ENCODE measurements at places on chromosomes 13 and 19.

DNA sequence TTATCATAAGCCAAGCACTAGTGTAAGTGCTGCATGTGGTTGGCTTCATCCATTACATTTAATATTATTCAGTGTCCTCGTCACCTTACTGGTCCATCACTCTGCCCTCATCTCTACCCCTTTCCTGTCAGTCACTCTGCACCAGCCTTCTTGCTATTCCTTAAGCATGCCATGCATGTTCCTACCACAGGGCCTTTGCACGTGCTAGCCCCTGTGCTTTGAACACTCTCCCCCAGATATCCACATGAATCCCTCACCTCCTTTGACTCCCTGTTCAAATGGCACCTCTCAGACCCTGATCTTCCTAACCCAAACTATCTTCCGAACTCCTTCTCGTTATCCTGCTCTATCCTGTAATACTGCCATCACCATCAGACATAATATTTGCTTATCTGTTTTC, 3.2 kb upstream of the RELB start:
- no peak for DNase-seq

GRCh38 chr13:47650209-47650608, 350.9 kb downstream of the SUCLA2 start:
- no peak for DNase-seq

DNA sequence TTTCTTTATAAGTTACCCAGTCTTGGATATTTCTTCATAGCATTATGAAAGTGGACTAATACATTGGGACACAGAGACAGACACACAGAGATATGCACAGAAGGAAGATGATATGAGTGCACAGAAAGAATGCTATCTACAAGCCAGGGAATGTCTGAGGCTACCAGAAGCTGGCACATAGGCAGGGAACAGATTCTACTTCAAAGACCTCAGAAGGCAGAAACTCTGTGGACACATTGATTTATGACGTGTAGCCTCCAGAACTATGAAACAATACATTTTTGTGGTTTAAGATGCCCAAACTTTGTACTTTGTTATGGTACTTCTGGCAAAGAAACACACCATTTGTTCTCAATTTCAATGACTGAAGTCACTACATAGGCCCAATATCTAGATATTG, 556.7 kb downstream of the PCDH9 start:
- no peak for DNase-seq

DNA sequence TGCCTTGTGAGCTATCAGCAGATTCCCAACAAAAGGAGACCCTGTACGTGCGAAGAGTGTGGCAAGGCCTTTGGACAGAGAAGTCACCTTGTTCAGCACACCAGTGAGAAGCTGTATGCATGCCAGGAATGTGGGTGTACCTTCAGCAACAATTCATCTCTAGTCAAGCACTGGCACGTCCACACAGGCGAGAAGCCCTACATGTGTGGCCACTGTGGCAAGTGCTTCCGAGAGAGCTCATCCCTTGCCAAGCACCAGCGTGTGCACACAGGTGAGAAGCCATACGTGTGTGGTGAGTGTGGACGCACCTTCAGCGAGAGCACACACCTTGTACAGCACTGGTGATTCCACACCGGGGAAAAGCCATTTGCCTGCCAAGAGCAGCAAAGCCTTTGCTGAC, 7.6 kb upstream of the ZSCAN22 start:
- DNase-seq: no peak

DNA sequence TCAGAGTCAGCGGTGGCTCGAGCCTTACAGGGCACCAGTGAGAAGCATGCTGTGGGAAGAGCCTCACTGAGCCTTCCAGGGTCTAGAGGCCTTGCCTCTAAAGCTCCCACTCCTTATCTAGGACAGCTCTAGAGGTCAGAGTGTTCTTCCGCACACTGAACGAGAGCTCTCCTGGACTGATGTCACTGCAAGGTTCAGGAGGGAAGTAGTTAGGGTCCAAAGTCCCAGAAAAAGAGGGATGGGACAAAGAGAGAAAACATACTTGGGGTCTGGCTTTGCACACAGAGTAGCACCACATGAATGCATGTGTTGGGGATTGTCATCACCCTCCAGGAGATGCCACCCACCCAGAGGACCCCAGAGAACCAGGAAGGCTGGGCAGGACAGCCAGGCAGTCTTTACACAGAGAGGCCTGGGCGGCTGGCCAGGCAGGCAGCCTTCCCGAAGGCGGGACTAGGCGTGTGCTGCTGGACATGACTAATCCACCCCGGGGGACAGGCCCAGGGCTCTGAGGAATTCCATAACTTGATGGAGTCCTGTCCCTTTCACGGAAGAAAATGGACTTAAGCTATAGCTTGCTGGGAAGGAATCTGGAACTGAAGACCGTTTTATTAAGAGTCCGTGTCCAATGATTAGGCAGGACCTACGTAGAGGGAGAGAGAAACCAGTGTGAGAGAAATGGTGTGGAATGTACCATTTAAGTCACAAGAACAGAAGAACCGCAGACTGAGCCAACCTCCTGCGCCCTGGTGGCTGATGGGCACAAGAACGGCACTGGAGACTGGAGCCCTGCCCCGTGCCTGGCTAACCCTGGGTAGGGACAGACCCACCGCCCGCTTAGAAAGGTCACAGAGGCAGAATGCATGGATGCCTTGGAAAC, 16.6 kb upstream of the EPHX3 start:
- DNase-seq: no peak

DNA sequence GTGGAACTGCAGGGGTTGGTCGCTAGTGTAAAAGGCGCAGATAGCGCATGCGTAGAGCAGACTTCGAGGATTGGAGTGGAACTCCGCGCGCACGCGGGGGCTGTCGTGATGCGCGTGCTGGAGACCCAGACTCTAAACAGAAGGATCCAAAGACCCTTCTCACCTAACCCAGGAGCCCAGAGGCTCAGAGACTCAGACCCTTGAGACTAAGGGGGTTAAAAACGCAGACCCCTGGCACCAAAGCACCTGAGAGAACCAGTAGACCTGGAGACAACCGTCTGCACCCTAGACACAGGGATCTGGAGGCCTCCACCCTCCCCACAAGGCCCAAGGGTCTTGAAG, 567 bp upstream of the CTU1 start:
- no peak for DNase-seq

DNA sequence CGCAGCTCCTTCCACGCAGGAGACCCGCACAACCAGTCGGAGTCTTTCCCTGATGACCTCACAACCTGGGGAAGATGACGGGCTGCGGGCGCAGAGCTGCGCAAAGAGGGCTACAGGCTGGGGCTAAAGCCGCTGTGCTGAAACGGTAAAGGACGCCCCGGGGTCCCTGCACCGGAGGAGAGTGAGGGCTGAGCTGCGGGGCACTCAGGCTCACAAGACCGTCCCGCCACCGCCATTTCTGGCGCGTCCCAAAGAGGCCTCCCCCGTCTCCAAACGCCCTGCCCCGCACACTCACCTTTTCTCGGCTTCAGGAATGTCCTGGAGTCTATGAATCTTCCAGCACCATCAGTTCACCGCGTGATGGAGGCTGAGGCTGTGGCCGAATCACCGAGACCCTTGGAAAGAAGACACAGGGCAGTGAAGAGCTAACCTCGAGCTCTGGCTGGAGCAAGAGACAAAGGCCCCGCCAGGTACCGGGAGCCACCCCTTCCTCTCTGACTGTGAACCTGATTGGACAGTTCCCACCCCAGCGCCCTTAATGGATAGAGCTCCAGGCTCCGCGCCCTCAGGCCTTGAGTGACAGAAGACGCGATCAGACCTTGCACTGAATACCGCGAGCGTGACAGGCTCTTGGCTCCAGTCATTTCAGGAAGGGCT, 41.8 kb upstream of the ZNF429 start:
- DNase-seq: no peak

DNA sequence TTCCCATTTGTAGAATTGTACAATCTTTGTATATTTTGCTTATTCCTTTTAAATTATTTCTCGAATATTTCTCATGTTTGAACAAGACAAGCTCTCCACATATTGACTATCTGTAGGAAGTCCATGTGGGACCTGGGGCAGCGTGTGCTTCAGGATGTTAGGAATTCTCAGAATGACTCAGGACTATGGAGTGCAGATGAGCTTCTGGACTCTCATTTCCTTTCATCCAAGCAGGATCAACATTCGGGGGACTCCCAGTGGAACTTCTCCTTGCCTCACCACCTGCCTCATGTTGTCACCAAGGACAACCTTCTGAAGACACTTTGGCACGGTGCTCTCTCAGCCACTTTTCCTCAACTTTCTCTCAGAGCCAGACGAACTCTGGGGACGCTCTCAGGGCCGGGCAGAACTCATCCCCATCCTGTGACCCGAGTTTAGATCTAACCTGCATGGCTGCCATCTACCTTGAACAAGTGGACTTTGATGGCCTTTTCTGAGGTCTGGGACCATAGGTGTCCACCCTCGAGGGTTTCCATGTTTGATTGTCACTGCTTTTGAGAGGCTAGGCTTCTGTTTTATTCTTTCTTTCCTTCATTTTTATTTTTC, 441.7 kb downstream of the IRS2 start:
- DNase-seq: no peak

DNA sequence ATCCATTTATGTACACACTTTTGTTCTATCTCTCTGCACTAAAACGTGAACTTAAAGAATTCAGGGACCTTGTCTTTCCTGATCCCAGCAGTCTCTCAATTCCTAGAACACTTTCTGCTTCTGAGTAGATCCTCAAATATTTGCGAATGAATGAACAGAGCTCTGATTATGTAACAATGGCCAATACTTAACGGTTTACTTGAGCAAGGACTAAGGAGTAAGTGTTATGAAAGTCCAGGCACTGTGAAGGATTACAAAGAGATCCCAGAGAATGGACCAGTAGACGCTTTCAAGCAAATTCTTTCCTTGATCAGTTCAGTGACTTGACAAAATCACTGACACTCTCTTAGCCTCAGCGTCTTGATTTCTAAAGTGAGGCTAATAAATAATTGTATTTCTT, 514.5 kb upstream of the KLHL1 start:
- DNase-seq: no peak

GRCh38 chr19:7871437-7872305, 2.5 kb downstream of the PRR36 start:
- peak; percentile 69 for DNase-seq

- no peak for DNase-seq
Observed at GRCh38 chr19:48500830-48501493, 10.7 kb downstream of the LMTK3 start.

GRCh38 chr19:13100031-13100588, 2.5 kb downstream of the LYL1 start:
- DNase-seq: peak; percentile 45

DNA sequence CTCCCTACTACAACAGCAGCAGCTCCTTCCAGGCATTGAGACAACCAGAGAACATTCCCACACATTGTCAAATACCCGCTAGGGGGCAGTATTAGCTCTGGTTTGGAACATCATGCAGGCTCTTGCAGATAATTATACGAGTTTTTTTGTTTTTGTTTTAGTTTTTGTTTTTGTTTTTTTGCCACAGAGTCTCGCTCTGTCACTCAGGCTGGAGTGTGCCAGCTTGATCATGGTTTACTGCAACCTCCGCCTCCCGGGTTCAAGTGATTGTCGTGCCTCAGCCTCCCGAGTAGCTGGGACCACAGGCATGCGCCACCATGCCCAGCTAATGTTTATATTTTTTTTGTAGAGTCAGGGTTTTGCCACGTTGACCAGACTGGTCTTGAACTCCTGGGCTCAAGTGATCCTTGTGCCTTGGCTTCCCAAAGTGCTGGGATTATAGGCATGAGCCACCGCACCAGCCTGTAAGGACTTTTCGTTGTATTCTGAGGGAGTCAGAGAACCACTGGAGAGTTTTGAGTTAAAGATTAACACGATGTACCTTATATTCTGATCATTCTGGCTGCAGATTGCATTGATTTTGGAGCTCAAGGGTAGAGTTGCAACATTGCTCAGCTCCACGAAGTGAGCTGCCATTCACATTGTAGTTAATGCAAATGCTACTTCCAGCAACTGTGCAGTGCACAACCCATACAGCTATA, 41.7 kb upstream of the CEACAM20 start:
- peak; percentile 12 for DNase-seq

DNA sequence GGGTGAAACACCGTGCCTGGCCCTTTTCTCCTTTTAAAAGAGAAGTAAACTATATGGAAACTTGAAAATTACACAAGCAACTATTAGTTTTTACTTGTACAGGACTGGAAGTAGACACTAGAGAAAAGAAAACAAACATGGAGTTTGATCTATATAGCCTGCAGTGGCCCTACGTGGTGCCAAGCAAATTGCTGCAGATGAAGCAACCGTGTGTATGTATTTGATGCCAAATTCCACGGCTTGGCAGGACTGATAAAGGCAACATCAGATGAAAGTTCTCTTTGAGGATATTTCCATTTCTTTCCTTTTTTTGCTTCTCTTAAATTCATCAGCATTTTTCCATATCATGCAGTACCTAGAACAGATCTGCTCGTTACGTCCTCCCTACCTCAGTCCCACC, 49.8 kb downstream of the ATP8A2 start:
- no peak for DNase-seq

DNA sequence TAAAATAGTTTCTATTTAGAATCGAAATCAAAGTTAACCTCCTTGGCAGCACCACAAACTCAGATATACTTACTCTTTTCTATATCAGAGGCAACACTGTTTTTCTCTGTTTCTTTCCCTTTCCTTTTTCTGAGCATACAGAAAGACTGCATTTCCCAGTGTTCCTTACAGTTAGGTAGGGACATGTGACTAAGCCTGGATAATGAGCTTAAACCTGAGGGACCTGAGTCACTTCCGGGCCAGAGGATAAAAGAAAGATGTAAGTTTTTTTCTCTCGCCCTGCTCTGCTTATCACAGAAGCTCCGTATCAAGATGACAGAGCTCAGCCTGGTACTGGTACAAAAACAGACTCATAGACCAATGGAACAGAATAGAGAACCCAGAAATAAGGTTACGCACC, 531.9 kb downstream of the KLF12 start:
- no peak for DNase-seq

- no peak for DNase-seq
Observed at GRCh38 chr13:112346173-112346898, 29.8 kb upstream of the SPACA7 start.

- DNase-seq: no peak
Observed at GRCh38 chr13:98447881-98448641, 128.8 kb downstream of the STK24 start.

Measured in stimulated activated CD4-positive, alpha-beta T cell treated with anti-CD3 and anti-CD28 coated beads, Interleukin-12 subunit alpha, Interleukin-12 subunit beta, amount 100 ng/mL, for 4 hours (primary cell).